ENCODE measurements at places on chromosomes 13 and 19.

DNA sequence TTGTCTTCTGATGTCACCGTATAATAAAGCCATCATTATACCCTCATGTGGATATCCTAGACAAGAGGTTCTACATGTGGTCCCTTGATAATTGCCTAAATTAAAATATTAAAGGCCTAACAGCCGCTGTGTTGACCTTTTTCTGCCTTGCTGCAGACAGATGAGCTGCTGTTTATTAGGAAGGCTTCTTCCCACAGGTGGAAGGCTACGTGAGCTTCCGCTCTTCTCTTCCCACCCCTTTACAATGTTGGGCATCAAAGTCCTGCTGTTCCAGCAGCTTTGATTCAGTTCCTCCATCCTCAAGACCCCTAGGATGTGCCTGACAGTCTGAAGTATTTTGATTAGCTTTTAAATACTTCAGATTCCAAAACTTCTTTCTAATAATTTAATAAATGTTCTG, 217.1 kb downstream of the PCCA start:
- no peak for DNase-seq

GRCh38 chr13:76634431-76635191, 251.6 kb downstream of the KCTD12 start:
- DNase-seq: no peak

- peak; percentile 97 for DNase-seq
Measured at GRCh38 chr13:91348906-91349435, 1.5 kb downstream of the MIR17HG start.

DNA sequence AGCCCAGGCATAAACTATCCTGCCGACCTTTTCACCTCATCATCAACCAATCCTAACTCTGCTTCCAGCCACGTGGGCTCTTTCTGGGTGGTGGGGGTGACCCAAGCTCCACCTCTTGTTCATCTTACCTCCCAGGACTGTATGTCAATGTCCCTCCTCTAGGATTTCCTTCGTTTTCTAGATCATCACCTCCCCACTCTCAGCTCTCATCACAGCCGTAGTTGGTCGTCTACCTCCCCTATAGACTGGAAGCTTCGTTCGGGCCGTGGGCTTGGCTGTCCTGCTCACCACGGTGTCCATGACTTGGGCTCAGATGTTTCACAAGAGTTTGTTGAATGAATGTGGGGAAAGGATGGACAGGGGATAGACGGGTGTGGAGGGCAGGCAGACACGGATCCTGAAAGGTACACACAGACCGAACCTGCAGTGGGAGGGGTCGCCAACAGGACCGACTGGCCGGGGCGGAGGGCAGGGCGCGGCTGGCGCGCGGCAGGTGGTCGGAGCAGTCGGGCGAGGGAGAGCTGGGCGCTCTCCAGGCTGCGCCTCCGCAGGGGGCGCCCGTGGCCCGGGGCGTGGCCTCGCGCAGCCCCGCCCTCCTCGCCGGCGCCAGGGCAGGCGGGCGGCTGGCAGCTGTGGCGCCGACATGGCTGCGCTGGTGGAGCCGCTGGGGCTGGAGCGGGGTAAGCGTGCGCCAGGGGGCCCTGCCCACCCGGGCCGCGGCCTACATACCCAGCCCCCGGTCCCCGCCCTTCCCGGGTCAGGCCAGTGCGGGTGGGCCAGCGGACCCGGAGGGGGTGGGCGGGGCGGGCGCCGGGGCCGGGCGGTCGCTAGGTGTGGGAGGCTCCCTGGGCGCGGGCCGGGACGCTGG, at the start of gene LIN7B:
Gene LIN7B, plus strand, starts transcription at position 609 of the 868 bp plus-strand sequence. Its CDS starts 35 bp downstream, at position 644.
- DNase-seq: peak; percentile 87

DNA sequence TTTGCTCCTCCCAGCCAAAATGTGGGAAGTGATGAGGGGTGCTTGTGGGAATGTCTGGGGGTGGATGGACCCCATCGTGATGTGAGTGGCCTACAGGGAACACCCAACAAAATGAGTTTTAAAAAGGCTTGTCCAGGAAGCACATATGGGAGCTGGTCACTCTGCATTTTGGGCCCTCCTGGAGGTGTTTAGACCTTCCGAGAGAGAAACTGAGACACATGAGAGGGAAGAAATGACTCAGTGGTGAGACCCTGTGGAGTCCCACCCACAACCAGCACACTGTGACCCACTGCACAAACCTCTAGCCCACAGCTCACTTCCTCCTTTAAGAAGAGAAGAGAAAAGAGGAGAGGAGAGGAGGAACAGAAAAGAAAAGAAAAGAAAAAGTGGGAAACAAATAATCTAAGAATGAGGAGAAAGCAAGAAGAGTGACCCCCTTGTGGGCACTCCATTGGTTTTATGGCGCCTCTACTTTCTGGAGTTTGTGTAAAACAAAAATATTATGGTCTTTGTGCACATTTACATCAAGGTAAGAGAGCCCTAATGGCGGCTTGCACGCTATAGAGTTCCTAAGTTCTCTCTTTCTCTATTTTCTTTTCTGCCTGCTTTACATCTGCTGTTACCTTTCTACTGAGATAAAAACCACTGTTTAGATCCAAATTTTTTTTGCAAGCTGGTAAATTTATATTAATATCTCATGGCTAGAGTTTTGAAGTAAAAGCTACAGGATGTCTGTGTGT, 13.3 kb upstream of the LILRB1 start:
- DNase-seq: no peak

DNA sequence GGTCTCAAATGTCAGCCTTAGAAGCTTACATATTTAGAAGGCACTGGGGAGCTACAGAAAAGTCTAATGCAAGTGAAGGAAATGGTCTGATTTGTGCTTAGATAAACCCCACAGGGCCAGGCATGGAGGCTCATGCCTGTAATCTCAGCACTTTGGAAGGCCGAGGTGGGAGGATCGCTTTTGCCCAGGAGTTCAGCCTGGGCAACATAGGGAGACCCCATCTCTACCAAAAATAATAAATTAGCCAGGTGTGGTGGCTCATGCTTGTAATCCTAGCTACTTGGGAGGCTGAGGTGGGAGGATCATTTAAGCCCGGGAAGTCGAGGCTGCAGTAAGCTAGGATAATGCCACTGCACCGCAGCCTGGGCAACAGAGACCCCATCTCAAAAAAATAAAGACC, 2.7 kb upstream of the DLL3 start:
- DNase-seq: no peak

DNA sequence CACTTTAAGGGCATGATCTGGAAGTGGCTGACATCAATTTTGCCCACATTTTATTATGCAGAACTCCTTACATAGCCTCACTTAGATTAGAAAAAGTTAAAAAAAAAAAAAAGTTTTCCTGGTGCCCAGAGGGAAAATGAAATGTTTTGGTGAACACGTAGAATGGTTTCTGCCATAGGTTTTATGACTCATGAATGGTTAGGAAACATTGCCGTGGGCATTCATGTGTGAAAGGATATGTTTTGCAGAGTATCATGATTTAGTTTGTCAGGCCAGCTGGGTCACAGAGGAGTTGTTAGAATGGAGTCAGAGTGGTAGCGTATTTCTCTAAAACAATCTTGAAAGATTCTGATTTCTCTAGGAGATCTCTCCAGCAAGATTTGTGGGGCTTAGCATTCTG, 133.8 kb downstream of the MRPL57 start:
- no peak for DNase-seq

DNA sequence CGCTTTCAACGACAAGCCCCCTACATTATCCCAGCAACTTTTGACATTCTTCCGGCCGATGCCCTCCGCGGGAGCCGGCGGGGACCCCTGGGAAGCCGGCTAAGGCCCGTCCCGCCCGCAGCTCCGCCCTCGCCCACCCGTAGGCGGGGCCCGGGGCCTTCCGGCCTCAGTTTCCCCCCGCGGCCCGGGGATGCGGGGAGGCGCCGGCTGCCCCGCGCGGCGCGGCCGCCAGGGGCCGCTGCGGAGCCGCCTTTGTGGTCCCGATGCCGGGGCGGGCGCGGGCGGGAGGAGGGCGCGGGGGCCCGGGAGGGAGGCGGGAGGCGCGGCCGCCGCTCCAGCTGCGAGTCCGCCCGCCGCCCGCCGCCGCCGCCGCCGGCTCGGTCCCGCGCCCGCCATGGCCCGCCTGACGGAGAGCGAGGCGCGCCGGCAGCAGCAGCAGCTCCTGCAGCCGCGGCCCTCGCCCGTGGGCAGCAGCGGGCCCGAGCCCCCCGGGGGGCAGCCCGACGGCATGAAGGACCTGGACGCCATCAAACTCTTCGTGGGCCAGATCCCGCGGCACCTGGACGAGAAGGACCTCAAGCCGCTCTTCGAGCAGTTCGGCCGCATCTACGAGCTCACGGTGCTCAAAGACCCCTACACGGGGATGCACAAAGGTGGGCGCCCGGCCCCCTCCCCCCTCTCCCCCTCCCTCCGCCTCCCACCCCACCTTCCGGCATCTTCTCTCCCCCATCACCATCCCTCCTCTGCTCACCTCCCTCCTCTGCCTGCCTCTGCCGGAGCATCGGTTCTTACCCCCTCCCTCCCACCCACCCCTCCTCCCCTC, at the start of gene CELF5:
Gene CELF5, plus strand, starts transcription at position 316 of the 823 bp plus-strand sequence. Its CDS starts 79 bp downstream, at position 395.
- DNase-seq: peak; percentile 64

DNA sequence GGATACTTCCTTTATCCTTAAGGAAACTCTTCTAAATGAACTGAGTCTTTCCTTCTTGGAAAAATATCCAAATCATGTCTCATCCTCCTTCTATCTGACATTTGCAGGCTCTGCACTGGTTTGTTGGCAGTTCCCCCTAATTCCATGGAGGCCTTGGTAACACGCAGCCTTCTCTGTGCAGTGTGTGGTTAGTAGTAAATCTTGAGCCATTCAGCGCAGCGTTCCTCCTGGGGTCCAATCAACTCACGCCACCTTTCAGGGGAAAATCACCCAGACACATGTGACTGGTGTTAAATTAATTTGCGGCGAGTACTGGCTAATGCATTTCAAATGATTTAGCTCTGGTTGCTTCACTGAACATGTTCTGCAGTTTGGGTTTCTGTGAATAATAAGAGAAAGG, 21.0 kb upstream of the CBY2 start:
- DNase-seq: no peak

DNA sequence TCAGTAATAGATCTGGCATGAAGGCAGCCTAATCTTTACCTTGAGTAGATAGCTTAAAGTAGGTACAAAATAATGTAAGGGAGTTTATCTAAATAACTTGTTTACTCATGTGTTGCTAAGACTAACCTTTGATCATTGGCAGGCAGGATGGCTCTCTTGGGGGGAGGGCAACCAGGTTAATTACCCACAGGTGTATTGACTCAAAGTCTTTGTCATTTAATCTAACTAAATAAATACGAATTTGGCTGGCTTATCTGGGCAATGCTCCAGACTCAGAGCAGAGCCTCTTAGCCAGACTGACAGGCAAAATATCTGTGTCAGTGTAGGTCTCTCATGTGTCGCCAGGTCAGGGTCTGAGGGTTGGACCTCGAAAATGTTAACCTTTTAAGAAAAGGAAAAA, 283.4 kb upstream of the KLHL1 start:
- DNase-seq: no peak

DNA sequence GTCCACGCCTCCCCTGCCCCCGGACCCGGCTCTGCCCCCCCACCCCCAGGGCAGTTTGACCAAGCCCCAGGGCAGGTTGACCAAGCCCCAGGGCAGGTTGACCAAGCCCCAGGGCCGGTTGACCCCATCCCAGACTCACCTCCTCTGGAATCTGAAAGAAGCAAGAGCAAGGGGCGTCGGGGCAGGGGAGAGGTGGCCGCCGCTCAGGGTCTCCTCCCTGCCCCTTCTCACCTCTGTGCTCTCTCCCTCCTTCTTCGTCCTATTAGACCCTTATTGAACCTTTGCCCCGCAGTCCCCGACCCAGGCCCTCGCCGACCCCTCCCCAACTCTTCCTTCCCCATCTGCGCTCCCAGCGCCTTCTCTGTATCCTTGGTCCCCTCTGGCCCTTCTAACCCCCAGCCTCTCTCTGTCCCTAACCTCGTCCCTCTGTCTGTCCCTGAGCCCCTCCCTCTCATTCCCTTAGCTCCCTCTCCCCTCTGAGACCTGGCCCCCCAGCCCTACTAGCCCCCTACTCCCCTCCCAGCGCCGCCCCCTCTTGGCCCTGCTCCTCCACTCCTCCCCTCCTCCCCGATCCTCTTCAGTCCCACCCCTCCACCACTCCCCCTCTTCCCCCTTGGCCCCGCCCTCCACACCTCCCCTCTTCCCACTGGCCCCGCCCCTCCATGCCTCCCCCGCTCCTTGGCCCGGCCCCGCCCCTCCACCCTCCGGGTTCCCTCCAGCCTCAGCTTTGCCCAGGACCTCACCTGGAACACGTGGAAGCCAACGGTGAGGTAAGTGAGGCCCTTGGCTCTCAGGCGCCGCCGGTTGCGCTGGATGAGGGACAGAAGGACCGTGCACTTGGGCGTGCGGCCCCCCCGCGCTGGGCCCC, 7.6 kb downstream of the CAPN12 start:
- no peak for DNase-seq

- DNase-seq: no peak
Measured at GRCh38 chr19:12788042-12788681, 3.1 kb upstream of the JUNB start.

DNA sequence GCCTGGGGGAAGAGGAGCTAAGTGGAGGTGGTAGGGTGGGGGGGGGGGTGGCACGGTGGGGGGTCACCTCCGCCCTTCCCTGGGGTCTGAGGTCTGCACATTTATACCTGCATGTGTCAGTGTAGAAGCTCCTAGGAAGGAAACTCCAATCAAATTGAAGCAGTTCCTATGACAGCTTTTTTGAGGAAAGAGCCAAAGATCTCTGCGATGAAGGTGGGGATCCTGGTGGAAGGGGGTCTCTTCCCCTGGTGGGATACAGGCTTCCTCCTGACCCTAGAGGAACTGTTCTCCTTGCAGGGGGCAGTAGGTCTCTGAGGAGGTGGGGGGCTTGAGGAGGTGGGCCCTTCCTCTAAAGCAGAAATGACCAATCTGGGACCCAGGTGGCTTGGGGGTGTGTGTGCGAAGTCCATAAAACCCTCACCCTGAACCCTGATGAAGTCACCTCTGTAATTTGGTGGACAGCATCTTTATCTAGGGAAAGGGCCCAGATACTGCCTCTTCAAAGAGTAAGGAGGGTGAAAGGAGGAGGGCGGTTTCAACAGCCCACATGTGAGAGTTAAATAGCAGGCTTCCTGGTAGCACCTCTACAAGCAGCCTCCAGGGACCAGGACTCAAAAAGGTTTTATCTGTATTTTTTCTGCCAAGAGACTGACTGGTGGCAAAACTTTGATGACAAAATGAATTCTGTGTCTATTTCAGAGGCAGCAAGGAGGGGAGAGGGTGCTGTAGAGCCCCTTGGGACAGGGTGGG, 12.9 kb downstream of the RANBP3 start:
- DNase-seq: no peak

DNA sequence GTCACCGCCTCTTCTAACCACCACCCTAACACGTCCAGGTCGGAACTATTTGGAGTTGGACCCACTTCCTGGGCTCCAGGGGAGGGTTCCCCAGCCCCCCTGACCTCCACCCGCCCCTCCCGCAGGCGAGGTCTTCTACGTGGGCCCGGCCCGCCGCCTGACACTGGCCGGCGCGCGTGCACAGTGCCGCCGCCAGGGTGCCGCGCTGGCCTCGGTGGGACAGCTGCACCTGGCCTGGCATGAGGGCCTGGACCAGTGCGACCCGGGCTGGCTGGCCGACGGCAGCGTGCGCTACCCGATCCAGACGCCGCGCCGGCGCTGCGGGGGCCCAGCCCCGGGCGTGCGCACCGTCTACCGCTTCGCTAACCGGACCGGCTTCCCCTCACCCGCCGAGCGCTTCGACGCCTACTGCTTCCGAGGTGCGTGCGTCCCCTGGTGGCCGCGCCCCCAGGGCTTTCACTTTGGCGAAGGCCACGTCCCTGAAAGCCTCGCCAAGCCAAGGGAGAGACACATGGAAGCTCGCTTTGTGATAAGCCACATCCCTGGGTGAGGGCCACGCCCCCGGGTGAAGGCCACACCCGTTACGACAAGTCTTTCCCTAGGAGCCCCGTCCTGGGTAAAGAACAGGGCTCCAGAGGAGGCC, 13.2 kb downstream of the NCAN start:
- peak; percentile 64 for DNase-seq

- no peak for DNase-seq
Measured at GRCh38 chr13:104594806-104595205, 1528.6 kb upstream of the SLC10A2 start.

GRCh38 chr19:19588546-19588945, 29.9 kb downstream of the PBX4 start:
- no peak for DNase-seq

Measured in endothelial cell (in vitro differentiated cells).